ENCODE measurements at places on chromosomes 4 and X.

- DNase-seq = no peak
Measured at GRCh38 chrX:39692796-39693195, 405.0 kb downstream of the BCOR start.

GRCh38 chr4:103032574-103032973 is 13.1 kb upstream of the SLC9B1 start:
- DNase-seq = no peak

DNA sequence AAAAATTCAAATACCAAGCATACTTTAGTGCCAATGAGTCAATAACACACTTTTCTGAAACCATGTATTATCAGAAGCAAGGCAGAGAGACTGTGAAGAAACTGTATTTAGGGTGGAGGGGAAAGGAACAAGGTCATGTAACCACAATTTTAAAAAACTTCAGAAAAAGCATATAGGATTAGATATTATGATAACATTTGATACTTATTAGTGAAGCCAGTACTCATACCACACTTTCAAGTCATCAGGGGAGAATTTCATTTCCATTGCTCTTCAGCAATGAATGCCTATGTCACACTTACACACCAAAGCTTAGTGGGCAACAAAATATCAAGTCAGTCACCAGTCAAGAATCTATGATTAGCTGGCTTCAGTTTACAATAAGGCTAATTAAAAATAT is 602.2 kb downstream of the IL15 start:
- DNase-seq = no peak

DNA sequence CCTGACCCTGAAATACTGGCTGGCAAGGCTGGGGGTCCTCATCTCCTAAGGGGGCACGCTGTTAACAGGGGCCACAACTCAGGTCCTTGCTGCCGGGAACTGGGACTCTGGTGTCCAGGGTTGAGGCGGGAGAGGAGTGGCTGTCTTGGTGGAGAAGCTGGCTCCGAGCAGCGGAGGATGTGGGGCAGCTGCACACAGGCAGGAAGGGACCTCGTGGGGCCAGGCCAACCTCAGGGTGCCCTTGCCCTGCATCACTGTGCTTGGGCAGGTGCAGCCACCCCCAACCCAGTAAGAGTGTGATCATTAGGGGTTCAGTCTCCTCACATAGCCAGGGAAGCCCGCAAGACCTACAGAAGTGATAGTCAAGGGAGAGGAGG is 12.6 kb upstream of the PDE6B start:
- DNase-seq = no peak

DNA sequence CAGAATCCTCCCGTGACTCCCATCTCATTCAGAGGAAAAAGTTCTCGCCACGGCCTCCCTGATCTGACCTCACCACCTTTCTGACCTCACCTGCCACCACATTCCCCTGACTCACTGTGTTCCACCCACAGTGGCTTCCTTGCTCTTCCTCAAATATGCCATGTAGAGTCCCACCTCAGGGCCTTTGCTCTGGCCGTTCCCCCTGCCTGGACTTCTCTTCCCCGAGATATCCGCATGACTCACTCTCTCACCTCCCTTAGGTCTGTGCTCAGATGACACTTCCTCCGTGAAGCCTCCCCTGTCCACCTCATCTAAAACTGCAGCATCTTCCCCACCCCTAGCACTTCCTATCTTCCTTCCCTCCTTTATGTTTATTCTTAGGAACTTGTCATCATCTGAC is 7.2 kb upstream of the TSPYL2 start:
- no peak for DNase-seq

GRCh38 chrX:49947781-49948180 is 25.4 kb downstream of the CLCN5 start:
- DNase-seq = no peak

DNA sequence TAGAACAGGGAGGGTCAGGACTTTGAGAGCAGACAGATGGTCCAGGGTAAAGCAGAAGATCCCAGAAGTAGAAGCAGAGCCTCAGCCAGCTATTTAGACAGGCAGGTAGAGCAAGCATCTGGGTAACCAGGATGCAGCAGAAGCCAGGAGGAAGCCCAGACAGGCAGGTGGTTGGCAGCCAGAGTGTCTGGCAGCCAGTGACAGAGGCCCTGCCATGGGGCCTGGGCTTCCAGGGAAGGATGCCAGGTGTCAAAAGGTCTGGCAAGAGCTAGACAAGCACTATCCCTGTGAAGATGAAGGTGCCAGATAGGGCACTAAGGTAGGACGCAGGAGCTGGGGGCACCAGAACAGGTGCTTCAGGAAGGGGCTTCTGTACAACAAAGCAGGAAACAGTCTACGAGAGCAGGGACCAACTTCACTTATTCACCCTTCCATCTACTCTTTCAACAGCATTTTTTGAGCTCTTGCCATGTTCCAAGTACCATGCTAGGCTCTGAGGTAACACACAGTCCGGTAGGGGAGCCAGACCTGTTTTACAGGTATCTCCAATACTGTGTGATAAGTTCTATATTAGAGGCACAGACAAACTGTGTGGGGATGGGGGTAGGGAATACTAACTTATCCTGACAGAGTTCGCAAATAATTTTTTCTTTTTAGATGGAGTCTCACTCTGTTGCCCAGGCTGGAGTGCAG is 38.1 kb upstream of the GJB1 start:
- no peak for DNase-seq

GRCh38 chrX:107448625-107448997 is 841 bp upstream of the FRMPD3 start:
- DNase-seq = no peak

DNA sequence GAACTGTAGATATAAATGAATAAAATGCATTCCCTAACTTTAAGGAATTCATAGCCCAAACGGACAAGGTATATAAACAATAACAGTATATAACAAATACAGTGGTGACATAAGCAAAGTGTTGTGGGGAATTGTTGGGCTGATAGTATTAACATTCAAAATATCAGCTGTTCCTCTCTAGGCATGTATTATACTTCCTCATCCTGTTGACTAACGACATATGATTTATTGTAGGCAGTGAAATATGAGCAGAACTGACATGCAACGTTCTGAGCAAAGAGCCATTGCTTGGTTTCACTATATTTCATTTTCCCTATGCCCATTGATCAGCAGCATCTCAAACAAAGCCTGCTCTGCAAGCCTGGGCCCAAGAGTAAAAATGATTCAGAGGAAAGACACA is 143.9 kb downstream of the PTCHD1 start:
- DNase-seq = no peak

GRCh38 chrX:10854594-10854993 is 234.2 kb upstream of the MID1 start:
- no peak for DNase-seq

DNA sequence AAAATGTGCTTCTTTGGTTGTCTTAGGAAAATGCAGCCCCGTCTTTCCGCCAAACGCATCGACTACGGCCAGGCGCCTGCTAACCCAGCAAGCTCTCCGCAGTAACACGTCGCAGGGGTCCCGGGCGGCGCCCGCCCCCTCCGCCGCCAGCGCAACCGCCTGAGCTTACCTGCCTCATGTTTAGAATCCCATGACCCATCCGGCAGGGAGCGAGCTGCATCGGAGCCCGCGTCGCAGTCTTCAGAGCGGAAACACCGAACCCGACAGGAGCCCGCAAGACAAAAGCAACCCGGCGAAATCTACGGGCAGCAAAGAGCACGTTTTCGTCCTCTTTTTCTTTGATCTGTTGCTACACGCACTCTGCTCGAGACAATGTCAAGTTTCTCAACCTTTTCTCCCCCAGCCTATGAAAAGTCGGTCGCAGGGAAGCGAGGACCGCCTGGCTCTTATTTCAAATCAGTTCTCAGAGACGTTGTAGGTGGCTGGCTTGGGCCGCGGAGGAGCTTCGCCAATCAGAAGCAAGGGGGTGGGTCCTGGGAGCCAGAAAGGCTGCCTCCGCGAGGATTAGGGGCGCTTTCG is at the start of gene MID1:
MID1 (minus strand) TSS at position 465 of the 579 bp plus-strand sequence. CDS start 53,038 bp downstream, outside the sequence.
- no peak for DNase-seq

DNA sequence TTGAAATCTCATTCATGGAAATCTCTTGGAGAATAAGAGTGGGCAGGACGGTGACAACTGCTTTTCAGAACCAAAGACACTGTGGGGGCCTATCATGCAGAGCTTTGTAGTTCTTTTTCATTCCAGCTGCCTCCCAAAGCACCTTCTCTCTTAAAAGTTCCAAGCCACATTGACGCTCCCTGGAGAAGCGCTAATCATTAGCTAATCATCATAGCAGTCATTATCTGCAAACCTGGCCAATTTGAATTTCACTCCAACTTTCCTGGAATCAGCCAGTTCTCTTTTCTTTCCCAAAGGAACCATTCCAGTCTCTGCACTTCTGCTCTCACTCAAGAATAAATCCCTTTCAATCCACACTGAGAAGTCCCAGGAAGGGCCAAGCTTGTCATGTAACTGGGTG is 1144.1 kb upstream of the IGFBP7 start:
- no peak for DNase-seq

DNA sequence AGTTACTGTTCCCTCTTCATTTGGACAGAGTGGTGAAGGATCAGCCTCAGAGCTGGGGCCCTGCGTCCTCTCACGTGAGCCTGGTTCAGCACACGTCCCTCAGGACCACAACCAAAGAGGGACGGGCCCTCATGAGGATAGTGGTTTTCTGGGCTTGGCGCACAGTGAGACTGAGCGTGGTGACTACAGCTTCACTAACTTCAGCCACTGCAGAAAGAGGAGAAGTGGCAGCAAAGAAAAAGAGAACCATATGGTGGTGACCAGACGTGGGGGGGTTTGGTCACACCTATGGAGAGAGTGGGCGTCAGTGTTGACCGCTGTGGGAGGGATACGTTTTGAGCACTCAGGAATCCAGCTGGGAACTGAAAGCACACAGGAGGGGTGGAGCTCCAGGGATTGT is 21.8 kb upstream of the TNIP3 start:
- DNase-seq = no peak

- DNase-seq = no peak
Measured at GRCh38 chrX:69508610-69509009, 4.5 kb downstream of the NALF2 start.

DNA sequence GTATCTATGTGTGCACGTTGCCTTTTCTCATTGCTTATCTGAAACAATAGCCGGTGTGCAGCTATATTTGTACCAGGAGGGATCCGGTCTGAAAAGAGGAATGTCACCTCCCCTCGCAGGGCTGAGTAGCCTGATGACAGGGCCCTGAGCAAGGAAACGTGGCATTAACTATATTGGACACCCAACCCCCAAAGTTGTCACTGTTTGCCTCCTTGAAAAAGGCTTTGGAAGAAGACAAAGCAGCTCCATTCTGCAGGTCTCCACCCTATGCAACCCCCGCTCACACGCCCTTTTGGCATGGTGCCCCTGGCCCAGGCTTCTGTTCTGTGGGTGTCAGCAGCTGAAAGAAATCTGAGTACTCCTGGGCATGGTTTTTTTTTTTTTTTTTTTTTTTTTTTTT is 8.2 kb downstream of the PRRG3 start:
- DNase-seq = no peak

GRCh38 chrX:42242004-42242403 is 318.6 kb upstream of the CASK start:
- DNase-seq = no peak

DNA sequence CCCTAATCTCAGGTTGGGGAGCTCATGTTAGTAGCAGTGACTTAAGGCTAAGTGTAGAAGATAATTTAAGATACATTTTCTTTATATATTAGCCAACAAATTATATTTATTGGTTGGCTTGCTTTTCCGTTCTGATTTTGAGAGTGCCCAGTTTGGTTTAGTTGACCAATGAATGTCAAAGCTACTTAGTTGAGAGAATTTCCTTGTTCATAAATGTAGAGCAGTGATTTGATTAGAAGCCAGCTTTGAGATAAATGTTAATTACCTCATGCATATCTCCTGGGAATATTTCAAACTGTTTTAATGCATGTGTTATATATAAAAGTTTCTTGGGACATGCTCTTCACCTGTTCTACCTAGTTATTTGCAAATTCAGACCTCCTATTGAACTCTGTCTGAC is 44.3 kb downstream of the SPATA18 start:
- DNase-seq = no peak

GRCh38 chrX:41257801-41258200 is 76.2 kb upstream of the DDX3X start:
- no peak for DNase-seq

DNA sequence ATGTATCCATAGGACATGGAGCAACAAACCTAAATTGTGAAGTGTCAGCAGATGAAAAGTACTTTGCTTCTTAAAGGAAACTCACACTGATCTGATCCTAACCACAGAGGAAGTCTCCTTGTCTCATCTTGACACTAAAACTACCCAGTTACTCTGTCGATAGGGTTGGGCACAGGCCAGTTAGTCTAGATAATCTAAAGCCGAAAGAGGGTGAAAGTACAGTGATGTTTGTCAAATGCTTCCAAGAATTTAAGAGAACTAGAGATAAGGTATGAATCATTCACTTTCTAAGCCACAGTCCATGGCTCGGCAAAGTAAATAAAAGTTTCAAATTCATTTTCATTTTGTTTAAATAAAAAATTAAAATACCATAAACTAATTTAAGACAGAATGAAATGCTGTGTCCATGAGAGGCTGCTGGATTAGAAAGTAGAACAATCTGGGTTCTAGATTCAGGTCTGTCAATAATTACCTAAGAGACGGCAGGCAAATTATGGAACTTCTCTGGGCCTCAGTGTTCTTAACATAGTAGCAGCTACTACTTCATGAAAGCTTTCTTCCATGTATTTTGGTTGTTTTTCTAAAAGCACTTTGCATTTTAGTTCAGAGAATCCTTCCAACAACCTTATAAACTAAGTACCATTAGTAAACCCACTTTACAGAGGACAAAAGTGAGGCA is 176.7 kb downstream of the LDB2 start:
- DNase-seq = no peak

- DNase-seq = no peak
Measured at GRCh38 chrX:15938072-15938471, 83.5 kb upstream of the AP1S2 start.

- no peak for DNase-seq
Measured at GRCh38 chrX:10110984-10111363, 45.8 kb upstream of the CLCN4 start.

DNA sequence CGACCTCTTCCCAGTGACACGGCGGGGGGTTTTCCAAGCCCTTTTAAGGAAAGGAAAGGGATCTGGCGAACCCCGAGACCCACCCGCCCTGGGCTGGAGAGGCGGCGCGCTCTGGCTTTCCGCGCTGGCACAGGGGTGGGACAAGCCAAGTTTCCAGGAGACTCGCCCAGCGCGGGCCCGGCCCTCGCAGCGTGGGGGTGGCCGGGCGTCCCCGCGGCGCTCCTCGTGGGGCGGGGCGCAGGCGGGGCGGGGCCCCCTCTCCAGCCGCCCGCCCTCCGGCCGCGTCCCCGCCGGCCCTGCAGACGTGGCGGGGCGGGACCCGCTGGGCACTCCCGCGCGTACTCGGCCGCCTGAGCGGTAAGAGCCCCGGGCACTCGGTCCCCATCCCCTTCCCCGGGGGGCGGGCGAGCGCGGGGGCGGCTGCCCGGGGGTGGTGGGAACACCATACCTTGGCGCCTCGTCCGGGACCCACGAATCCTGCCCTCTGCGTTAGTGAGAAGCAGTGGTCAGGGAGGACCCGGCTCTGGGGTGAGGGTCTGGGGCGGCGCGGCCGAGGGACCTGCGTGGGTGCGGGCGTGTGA is at the start of gene FAM114A1:
FAM114A1 (plus strand) TSS at position 329 of the 581 bp plus-strand sequence. CDS start 10,273 bp downstream, outside the sequence.
- DNase-seq = no peak

- no peak for DNase-seq
Measured at GRCh38 chr4:119025420-119025819, 110.2 kb upstream of the MYOZ2 start.

- no peak for DNase-seq
Measured at GRCh38 chr4:1715002-1715758, 3.1 kb upstream of the SLBP start.

- DNase-seq = no peak
Measured at GRCh38 chr4:185457136-185457535, 14.4 kb downstream of the CCDC110 start.

GRCh38 chrX:78029663-78030062 is 60.2 kb upstream of the PGAM4 start:
- DNase-seq = no peak

Measured in GM04503 (cell line).